ENCODE measurements at places on chromosomes 7 and 10. TPM values are rescaled to one million over a fixed set of nuclear protein-coding genes. Genes with fewer than 3 reads are reported as not detected.

CADPS2 gene
- 0.11 TPM for total RNA-seq

GOT1 gene
- 36.0 TPM for total RNA-seq

LRRN3 gene
- total RNA-seq: 39.2 TPM

AS3MT gene
- total RNA-seq: 0.18 TPM

SUGCT gene
- 1.3 TPM for total RNA-seq

MYL10 gene
- total RNA-seq: not detected

MACC1 gene
- 0.34 TPM for total RNA-seq

CRHR2 gene
- not detected for total RNA-seq

CALML5 gene
- not detected for total RNA-seq

GBX1 gene
- total RNA-seq: not detected

OR2A2 gene
- total RNA-seq: not detected

OSBPL3 gene
- total RNA-seq: 85.4 TPM

STEAP1 gene
- 0.16 TPM for total RNA-seq

RELN gene
- 0.24 TPM for total RNA-seq

ITGA8 gene
- total RNA-seq: not detected

PTN gene
- not detected for total RNA-seq

ANKRD1 gene
- total RNA-seq: not detected

ANKRD2 gene
- not detected for total RNA-seq

EBLN1 gene
- not detected for total RNA-seq

CACNA2D1 gene
- total RNA-seq: 0.03 TPM

SSC4D gene
- 1.0 TPM for total RNA-seq

CYP2C8 gene
- 0.41 TPM for total RNA-seq

NYAP1 gene
- total RNA-seq: 0.33 TPM

BTBD16 gene
- total RNA-seq: not detected

TMEM178B gene
- 0.23 TPM for total RNA-seq

ZNF25 gene
- 3.1 TPM for total RNA-seq

INA gene
- 0.38 TPM for total RNA-seq

HTR5A gene
- not detected for total RNA-seq

CHCHD3 gene
- 80.7 TPM for total RNA-seq

SP8 gene
- not detected for total RNA-seq

CAV2 gene
- total RNA-seq: not detected

MKI67 gene
- 5.4 TPM for total RNA-seq

All from activated T-cell treated with anti-CD3 and anti-CD28 coated beads, Interleukin-2, amount 50 U/mL, for 4 hours (primary cell).